ENCODE measurements at places on chromosomes 4 and X.

- no peak for DNase-seq
These were observed 22.0 kb downstream of the ADH7 start for GRCh38 chr4:99413140-99413539.

DNA sequence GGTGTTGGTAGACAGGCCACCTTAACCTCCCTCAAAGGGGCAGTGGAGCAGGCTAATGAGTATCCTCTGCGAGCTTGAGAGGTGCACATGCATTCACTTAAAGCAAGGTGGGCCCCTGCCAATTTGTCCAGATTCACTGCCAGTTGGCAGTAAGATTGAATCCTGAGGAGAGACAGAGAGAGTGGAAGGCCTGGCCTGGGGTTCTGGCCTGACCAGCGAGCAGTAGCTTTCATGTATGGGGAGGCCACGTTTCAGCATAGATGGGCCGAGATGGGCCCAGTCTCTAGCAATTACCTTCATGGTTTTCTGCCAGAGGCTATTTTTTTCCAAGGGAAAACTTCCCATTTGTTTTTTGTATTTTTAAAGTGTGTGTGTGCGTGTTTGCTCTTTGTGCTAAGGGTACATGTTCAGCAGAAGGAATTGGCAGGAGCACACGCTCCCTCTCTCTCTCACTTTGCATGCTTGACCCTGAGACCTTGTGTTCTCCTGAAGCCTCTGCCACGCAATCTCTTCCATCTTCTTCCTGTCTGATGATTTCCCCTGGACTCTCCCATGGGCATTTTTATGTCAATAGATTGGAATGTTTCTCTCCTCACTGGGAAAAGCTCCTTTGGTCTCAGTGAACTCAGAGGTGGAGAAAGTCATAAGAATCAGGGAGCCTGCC is 215.8 kb upstream of the SFRP2 start:
- no peak for DNase-seq

DNA sequence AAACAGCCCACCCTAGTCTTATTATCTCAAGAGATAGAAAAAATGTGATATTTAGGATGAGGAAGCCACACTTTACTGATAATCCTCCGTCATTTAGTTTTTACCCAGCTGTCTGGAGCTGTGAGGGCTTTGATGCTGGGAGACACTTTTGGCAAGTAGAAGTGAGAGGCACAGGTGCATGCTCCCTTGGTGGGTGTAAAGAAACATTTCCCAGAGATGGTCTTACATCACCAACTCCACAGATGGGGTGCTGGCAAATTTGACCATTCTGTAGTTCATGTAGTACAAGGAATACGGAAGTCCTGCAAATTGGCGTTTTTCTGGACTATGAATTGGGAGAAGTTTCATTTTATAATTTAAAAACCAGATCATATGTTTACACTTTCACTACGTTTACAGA is 28.5 kb downstream of the TRIM61 start:
- DNase-seq: no peak

GRCh38 chr4:110793890-110794554 is 171.1 kb upstream of the PITX2 start:
- DNase-seq: no peak

DNA sequence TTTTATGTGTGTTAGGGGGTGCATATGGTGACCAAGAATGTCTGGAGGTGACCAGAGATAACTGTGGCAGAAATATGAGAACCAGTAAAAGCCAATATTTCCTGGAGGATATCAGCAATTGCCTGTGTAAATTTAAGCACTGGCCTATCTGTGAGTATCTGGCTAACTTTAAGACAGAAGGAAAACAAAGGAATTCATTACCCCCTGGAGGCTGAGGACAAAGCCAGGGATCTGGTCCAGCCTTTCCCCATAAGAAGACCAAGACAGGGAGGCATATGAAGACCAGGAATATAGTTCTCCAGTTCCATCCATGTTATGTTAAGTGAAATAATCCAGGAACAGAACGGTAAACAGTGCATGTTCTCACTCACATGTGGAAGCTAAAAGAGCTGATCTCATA is 49.2 kb downstream of the MFAP3L start:
- DNase-seq: no peak

Measured in NCI-H2107 (cell line).